ENCODE measurements at places on chromosomes 12 and 14. TPM values are rescaled to one million over a fixed set of nuclear protein-coding genes. Genes with fewer than 3 reads are reported as not detected.

The C14orf132 gene
- total RNA-seq: 0.57 TPM

The GPR162 gene
- total RNA-seq: not detected

The DTX1 gene
- total RNA-seq: not detected

The GPATCH2L gene
- total RNA-seq: 31.9 TPM

The A2M gene
- not detected for total RNA-seq

The BATF gene
- not detected for total RNA-seq

The NEUROD4 gene
- total RNA-seq: not detected

The TGM1 gene
- 19.3 TPM for total RNA-seq

The GNB3 gene
- total RNA-seq: 0.47 TPM

The TOMM20L gene
- total RNA-seq: not detected

The ESRRB gene
- not detected for total RNA-seq

The KRT5 gene
- 12,774 TPM for total RNA-seq

The NELL2 gene
- 3.9 TPM for total RNA-seq

The GARIN6 gene
- total RNA-seq: not detected

The PPP4R4 gene
- total RNA-seq: 17.3 TPM

The EPYC gene
- total RNA-seq: not detected

The JPH4 gene
- total RNA-seq: not detected

The ZC3H14 gene
- total RNA-seq: 48.1 TPM

The LDHB gene
- 987 TPM for total RNA-seq

The TPPP2 gene
- total RNA-seq: not detected

The SERPINA6 gene
- not detected for total RNA-seq

The GPR84 gene
- not detected for total RNA-seq

The C12orf56 gene
- 0.23 TPM for total RNA-seq

The RFX4 gene
- total RNA-seq: not detected

The AP4S1 gene
- total RNA-seq: 4.6 TPM

The MIP gene
- total RNA-seq: not detected

The MTA1 gene
- total RNA-seq: 46.4 TPM

The IL31 gene
- total RNA-seq: not detected

The SLC25A47 gene
- not detected for total RNA-seq

The INHBE gene
- total RNA-seq: not detected

Measured in hair follicular keratinocyte (primary cell).